ENCODE measurements at places on chromosomes 5 and 9.

DNA sequence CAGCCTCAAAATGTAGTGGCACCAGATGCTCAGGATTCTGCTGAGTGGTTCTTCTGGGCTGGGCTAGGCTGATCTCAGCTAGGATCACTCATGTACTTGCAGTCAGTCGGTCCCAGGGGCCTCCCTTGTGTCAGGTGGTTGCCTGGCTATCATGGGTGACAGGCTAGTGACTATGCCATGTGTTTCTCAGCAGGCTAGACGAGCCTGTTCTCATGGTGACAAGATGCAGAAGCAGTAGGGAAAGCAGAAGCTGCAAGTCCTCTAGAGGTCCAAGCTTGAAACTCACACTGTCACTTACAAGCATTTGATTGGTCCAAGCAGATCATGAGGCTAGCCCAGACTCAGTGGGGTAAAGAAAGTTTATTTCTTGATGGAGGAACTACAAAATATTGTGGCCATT lies 15.2 kb upstream of the KCNMB1 start:
- DNase-seq = no peak

DNA sequence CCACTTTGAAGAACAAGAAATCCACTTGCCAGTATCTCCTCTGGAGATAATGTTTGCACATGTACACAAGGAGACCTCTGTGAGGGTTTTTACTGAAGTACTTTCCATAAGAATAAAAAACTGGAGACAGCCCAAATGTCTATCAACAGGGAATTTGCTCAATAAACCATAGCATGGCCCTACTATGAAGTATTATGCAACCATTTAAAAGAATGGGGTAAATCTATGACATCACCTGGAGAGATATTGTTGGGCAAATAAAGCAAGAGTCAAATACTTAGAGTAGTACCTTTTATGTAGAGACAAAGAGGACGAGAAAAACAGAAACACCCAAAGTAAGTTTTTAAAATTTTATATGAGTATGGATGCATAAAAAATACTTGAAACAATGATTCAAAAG lies 23.9 kb upstream of the MVB12B start:
- DNase-seq = no peak

GRCh38 chr9:4538621-4539020 lies 48.4 kb downstream of the SLC1A1 start:
- no peak for DNase-seq

- no peak for DNase-seq
These were observed 29.2 kb upstream of the PANK3 start for GRCh38 chr5:168608386-168608785.

DNA sequence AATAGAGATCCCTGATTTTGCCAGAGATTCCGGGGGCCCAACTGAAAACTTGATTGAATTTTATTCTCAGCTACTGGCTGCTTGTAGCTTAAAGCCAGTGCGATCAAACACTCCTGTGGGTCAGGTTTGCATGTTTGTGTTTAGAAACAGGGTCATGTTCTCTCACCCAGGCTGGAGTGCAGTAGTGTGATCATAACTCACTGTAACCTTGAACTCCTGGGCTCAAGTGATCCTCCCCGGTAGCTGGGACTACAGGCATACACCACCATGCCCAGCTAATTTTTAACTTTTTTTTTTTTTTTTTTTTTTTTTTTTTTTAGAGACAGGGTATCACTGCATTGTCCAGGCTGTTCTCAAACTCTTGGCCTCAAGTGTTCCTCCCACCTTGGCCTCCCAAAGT lies 66.6 kb downstream of the LRRC70 start:
- no peak for DNase-seq

DNA sequence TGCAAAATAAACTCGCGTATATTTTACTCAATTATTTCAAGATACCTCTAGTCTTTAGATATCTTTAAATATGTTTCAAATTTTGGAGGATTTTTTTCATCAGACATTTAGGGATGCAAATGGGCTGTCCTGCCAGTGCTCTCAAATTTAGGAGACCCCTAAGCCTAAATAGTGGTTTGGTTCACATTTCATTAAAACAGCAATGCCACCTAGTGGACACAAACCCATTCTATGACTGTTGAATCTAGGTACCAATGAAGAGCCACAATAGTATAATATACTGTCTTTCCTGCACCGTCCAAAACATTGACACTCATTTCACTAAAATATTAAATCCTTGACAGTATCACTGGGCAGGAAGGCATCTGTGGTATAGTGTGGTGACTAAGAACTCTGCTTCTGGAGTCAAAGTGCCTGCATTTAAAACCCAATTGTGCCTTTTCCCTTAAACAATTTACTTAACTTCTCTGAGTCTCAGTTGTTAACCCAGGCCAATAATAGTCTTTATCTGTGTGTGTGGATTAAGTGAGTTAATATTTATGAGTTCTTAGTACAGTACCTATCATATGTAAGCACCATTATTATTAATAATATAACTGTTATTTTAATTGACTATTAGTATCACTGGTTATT lies 148.0 kb downstream of the RORB start:
- DNase-seq = no peak

DNA sequence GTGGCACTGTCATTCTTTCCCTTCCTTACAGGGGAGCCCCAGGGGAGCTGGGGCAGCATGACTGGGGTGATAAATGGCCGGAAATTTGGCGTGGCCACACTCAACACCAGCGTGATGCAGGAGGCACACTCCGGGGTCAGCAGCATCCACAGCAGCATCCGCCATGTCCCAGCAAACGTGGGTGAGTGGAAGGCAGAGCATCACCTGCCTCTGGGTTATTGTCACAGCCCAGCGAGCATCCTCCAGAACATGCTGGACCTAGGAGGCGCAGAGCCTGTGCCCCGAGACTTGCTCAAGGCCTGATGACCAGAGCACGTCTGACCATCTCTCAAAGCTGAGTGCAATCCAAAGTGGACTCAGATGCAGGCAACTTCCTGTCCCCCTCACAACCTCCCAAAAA lies 22.2 kb upstream of the ASS1 start:
- DNase-seq = no peak

- no peak for DNase-seq
These were observed 84.0 kb upstream of the NEURL1B start for GRCh38 chr5:172556971-172557461.

DNA sequence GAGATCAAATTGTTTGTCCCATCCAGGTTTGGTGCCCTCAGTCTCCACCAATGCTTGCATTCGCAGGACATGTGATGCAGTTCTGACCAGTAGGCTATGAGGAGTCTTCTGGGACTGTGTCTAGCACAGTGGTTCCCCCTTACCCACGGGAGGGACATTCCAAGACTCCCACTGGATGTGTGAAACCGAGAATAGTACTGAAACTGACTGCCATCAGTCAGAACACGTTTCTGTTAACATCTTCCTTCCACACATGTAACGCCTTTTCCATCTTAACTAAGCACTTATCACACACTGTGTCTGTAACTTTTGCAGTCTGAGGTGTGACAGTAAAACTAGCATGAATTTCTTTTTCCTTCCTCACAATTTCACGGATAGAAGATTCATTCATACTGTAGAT lies 74.7 kb downstream of the PTTG1 start:
- DNase-seq = no peak

DNA sequence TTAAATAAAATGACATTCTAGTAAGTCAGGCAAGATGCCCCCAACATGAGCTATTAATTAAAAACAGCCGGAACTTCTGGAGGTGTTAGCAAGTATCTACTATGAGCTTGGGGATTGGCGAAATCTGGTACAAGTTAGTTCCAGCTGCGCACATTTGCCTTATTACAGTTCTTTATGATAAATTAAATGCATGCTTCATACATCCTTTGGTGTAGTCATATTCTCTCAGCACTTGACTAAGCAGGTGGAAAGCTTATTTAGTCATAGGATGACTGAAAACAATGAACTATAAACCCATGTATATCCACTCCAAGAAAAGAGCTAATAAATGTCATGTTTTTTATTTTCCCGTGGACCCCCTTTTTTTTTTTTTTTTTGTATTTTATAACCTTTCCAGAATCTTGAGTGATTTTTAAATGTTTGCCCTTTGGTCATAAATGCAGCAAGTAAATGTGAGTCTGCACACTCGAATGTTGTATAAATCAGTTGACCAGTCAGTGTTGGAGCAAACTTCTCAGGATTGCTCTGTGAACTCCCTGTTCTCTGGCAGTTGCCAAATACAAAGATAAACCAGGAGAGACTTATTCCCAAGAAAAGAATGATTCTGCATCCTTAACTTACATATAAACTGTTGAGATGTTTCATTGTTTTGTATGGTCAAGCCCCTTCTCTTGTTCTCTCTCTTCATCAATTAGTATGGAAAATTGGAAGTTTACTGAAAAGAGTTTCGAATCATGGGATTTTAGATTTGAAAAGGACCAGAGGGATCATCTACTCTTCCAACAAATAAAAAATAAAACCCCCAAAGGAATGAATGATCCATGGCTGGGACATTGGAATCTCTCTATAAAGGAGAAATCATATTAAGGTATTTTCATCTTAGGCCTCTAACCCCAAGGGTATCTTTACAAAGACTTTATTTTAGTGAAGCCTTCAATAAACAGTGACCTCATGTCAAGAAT lies 38.3 kb downstream of the PIK3R1 start:
- DNase-seq = no peak

DNA sequence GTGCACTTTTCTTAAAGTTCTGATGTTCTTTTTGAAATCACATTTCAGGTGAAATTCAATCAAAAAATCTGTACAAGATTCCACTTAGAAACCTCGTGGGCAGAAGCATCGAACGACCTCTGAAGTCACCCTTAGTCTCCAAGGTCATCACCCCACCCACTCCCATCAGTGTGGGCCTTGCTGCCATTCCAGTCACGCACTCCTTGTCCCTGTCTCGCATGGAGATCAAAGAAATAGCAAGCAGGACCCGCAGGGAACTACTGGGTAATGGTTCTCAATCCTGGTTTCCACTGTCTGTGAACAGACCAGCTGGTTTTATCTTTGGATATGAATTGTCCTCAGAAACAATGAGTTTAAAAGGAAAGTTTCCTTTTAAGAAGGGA lies 8.1 kb upstream of the SLC2A8 start:
- DNase-seq = no peak

GRCh38 chr9:24459953-24460352 lies 85.7 kb downstream of the IZUMO3 start:
- DNase-seq = no peak

- no peak for DNase-seq
These were observed 20.6 kb downstream of the LIX1 start for GRCh38 chr5:97121848-97122247.

DNA sequence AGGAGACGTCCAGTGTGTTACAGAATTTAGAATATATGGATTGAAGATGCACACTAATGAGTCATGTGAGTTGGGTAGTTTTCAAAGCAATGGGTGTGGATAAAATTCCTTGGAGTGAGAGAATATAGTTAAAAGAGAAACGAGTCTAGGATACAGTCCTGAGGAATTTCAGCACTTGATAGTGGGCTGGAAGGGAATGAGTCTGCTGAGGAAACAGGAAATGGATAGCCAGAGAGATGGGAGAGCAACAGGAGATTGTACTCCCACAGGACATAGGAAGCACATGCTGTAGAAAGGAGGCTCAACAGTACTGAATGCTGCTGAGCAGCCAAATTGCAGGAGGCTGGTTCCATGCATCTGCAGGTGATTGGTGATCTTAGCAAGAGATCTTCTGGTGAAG lies 68.1 kb downstream of the FBN2 start:
- no peak for DNase-seq

GRCh38 chr9:93149361-93149760 lies 15.3 kb upstream of the NINJ1 start:
- no peak for DNase-seq

- DNase-seq = peak; percentile 52
These were observed at the start of gene PRELID2 for GRCh38 chr5:145834917-145835847. Gene PRELID2, minus strand, starts transcription at chr5:145835342. Its CDS starts 91 bp downstream, at chr5:145835251.

DNA sequence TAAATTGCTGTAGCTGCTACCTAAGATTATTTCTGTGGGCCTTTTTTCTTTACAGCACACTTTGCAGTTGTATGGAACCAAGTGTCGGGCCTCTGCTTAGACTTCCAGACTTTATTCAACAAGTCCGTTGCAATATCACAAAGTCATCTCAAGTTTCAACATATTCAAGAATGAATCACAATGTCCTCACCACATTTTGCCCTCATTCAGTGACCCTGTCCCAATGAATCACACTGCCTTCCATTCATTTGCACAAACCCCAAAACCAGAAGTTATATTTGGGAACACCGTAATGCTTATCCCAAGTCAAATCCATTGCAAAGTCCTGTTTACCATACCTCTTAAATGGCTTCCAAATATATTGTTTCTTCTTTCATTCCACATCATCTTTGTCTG lies 439.6 kb downstream of the CSNK1G3 start:
- DNase-seq = no peak

- no peak for DNase-seq
These were observed 78.8 kb upstream of the MAST4 start for GRCh38 chr5:66517351-66517750.

DNA sequence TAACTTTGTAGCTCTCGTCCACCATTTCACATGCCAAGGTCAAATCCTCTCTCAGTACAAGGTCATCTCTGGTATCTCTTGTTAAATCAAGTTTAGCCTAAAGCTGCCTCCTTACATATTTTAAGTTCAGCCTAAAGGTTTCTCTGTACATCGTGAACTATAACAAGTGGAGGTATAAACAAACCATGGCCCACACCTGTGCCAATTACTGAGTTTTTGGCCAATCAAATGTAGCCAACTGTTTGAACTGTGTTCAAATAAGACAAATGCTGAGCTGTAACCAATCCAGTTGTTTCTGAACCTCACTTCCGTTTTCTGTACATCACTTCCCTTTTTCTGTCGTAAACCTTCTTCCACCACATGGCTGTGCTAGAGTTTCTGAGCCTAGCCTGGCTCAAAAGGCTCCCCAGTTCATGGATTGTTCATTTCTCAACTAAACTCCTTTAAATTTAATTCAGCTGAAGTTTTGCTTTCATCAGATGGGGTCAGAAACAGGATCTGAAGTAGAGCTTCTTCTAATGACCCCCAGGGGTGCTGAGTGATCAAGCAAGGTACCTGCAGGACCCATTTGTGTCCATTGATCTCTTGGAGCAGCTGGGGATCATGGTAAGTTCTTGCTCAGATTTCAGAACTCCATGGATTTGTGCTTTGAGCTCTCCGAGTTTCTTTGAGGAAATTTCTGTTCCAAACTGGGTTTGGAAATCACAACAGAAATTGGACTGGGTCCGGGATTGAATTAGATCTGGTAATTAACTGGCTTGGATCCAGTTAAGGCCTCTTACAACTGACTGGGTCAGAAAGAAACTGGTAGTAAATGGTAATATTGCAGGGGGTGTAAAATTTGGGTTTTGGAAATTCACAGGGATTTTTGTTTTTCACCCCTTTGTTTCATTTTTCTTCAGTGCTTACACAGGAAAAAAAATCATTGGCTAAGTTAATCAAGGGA lies 11.0 kb upstream of the NANS start:
- DNase-seq = no peak

DNA sequence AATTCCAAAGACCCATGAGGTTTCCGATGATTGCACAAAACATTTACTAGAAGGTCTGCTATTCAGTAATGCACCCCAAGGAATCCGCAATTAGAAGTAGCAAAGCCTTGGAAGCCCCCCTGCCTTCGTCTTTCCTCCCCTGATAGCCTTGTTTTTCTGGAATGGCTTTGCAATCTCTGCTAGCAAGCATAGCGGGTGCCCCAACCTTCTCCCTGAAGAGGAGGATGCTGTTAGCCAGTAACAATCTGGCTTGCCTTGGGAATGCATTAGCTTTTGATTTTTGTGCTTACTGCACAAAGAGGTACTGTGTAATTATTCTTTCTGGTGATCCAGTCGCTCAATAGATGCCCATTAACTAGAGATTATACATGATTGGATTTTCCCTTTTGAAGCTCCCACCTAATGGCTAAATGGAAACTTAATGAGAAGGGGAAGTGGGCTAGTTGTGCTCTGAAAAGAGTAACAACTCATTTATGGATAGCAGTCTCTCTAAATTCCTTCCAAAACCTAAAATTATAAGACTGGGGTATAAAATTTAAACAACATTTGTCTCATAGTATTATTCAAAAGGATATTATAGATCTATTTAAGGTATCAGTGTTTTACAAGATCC lies 91.6 kb downstream of the FBXW11 start:
- no peak for DNase-seq

Measured in activated T-cell treated with anti-CD3 and anti-CD28 coated beads for 48 hours (primary cell).